ENCODE measurements at places on chromosomes 4 and X.

GRCh38 chr4:2434420-2434819 lies 15.7 kb downstream of the CFAP99 start:
- DNase-seq = no peak

DNA sequence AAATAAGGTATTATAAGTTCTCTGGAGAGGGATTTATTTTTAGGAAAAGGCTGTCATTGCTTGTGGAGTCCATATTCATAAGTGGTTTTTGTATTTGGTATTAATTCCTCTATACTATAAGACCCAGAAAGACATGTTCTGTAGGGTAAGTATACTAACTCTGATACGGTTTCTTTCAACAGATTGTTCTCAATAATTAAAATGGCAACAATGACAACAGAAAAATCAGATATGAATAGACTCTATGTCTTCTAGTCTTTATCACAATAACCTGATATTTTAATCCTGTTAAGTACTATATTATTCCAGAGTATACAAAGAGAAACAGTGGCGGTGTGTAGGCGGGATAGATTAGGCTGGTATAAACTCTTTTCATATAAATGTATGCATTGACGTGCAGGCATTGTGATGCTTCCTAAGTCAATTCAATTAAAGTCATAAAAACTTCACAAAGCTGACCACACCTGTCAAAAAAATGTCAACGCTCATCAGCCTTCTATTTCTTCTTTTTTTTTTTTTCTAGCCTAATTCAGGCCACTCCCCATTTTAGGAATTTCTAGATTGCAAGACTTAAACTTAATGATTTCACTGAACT lies 150.4 kb downstream of the TRIML1 start:
- no peak for DNase-seq

DNA sequence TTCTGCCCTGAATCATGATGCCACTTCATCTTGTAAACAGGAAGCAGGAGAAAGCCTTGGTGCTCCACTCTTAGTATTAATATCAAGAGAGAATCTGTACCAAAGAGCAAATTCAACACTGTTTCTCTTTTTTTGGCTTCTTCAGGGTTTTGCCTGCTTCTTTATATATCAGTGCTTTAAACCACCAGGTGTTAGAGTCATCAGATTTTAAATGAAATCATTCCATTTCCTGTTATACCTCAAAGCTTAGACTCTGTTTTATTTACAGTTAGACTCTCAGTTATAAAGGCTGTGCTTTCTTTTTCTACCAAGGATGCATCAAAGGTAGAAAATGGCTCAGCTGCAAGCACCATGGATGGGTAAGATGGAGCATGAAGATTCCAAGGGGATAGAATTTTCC lies 350.9 kb downstream of the CAMK2D start:
- no peak for DNase-seq

- DNase-seq = no peak
Measured at GRCh38 chr4:6372649-6373525, 99.5 kb downstream of the PPP2R2C start.

GRCh38 chr4:57320217-57320616 lies 210.0 kb upstream of the IGFBP7 start:
- DNase-seq = no peak

DNA sequence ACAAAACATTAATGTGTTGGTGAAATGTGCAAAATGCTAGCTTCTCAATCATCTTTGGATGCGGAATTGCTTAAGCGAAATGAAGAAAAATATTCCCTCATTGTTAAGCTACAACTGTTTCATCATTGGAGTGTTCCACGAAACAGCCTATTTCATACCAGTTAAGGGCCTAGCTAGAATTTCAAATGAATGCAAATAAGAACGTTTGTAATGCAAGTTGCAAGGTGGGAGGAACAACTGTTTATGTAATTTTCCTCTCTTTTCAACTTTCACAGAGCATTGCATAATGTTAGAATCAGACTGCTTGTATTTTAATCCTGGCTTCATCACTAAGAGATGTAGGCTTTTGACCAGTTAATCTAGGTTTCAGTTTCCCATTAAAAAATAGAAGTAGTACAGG lies 480.1 kb downstream of the IL1RAPL1 start:
- no peak for DNase-seq
